Activated T-helper 1 cell treated with anti-CD3 and anti-CD28 coated beads, Interleukin-2, amount 50 U/mL, for 16 hours (primary cell): ENCODE measurements at places on chromosomes 16 and 17.

DNA sequence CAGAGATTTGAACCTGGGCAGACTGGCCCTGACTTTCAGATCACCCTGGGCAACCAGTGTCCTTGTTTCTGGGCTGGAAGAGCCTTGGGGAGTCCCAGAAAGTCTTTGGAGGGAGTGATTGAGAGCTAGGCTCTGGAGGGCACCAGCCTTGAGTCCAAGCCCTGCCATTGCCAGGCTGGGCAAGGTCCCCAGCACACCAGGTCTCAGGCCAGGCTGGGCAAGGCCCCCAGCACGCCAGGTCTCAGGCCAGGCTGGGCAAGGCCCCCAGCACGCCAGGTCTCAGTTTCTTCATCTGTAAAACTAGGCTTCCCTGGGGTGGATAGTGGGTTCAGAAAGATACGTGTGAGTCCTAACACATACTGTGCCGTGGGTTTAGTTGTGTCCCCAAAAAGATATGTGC is 135.0 kb downstream of the IRF8 start:
- no peak for DNase-seq

DNA sequence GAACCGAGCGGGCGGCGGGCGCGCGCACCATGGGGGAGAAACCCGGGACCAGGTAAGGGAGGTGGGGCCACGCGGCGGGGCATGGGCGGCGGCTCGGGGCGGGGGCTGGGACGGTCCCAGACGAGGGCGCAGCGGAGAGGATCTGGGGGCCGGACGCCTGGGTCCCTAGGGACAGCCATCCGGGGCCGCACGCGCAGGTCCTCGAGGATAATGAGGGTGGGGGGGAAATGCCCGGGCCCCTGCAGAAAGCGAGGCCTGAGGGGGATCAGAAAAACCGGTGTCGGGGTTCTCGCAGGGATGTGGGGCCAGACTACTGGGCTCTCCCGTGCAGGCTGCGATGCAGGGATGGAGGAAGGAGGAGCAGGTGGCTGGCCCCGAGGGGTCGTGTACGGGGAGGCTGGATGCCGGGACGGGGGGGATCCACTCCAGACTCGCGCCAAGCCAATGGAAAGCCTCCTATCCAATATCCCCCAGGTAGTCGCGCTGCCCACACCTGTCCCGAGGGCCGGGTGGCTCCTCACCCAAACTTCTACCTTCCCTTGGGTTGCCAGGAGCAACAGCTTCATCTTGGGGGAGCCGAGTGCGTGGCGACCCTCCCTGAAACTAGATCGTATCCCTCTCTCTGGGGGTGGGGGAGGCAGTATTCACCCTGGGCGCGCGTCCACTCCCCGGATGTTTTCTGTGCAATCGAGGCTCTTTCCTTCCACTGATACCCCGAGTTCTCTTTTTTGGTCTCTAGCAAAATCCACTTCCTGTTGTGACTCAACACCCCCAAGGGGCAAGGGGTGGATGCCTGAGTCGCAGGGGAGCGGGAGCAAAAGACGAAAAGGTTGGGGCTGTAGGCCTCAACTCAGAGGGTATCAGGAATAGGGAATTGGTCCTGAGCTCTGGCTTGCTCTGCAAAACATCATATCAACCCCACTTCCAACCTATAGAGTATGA is 532 bp downstream of the ARRB2 start:
- no peak for DNase-seq

DNA sequence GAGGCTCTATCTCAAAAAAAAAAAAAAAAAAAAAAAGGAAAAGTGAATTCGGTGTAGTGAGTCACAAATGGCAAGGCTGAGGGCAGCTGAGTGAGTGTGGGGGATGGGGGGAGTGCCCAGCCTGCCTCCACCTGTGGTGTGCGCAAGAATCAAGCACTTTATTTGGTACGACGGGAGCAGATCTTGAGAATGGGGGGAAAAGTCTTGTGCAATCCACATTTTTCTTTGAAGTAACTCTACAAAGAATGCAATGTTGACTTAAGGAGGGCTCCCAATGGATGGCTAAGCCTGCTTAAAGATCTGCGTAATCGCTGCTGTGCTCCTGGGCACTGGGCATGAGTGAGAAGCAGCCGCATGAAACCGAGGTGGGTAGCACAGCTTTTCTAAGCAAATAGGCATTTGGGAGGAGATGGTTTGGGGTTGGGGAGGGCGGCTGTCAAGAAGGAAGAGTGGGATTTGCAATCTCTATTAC is 28.2 kb downstream of the ATP2C2 start:
- no peak for DNase-seq

- DNase-seq, result no peak
Measured at GRCh38 chr17:77137111-77137510, 3.7 kb upstream of the SEC14L1 start.

DNA sequence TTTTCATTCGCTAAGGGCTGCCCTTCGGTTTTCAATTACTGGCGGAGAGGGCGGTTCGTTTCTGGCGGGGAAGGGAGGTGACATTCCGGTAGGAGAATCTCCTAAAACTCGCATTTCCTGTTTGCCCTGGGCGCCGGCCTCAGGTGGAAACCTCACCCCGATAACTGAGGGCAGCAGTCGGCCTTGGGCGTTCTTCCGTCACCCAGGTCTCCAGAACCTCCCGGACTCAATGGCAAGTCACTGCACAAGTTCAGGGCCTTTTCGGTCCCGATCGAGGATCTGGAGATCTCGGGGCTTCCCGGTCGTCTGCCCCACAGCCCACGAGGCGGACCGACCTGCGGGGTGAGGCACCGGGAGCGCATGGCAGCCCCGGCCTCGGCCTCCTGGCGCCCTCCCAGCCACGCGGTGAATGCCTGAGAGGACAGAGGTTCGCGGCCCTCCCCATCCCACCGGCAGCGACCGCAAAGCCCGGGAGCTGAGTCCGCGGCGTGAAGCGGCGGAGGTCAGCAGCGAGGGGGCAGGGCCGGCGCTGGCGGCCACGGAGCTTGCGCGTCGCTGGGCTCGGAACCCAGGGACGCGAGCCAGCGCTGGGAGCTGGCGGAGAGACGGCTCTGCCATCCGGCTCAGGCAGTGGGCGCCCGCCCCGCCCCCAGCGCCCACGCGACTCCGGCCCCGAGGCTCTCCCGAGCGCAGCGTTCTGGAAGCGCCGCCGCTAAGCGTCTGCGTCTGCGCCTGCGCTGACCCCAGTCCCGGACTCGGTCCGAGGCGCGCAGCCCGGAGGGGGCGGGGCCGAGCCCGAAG is 58.4 kb downstream of the SRL start:
- peak; percentile 82 for DNase-seq

- DNase-seq, result no peak
Measured at GRCh38 chr16:79929260-79929965, 328.9 kb upstream of the MAF start.

DNA sequence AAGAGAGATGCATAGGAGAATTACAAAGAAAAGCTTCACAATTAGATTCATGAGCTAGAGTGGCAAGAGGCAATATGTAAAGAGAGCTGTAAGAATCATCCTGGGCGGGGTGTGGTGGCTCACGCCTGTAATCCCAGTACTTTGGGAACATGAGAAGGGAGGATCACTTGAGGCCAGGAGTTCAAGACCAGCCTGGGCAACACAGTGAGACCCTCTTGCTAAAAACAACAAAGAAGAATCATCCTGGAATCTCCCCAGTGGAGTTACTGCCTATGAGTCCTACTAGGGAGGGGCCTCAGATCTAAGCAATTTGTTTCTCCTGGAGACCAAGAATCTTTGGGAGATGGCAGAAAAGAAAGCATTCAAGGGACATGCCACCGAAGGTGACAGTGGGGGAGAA is 119.1 kb downstream of the HIC1 start:
- DNase-seq, result no peak

GRCh38 chr17:51801626-51802025 is 356.9 kb downstream of the CA10 start:
- DNase-seq, result no peak
